RWPE2 (cell line): ENCODE measurements at places on chromosomes 6 and 20.

- no peak for DNase-seq
Measured at GRCh38 chr20:19120569-19120968, 91.9 kb upstream of the SLC24A3 start.

DNA sequence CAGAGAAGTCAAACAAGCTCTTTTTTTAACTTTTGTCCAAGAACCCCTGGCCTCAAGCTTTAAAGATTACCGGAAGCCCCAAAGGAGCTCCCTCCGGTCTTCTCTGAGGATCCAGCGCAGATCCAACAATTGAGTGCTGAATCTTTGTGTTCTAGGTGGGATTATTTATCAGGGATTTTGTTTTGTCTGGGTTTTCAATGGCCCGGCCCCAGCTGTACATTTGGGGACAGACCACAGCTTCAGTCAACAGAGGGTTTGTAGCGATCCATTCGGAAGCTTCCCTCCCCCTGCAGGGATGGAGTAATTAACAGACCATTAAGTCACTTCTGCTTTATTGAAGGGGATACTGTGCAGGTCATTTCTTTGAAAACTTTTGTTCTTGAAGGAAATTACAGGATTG is 7.8 kb downstream of the OLIG3 start:
- DNase-seq: no peak

DNA sequence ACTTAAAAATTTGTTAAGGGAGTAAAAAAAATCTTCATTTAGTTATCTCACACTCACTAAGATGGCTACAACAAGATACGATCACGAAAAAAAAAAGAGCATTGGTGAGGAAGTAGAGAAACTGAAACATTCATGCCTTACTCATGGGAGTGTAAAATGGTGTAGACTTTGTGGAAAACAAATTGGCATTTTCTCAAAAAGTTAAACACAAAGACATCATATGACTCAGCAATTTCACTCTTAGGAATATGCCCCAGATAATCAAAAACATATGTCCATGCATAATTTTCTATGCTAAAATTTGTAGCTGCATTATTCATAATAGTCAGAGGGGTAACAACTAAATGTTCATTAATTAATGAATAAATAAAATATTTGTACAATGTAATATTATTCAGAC is 120.9 kb upstream of the IRAK1BP1 start:
- no peak for DNase-seq

- DNase-seq: no peak
Measured at GRCh38 chr6:26319405-26320128, 45.4 kb upstream of the BTN3A2 start.

- no peak for DNase-seq
Measured at GRCh38 chr6:32816746-32817204, at the start of gene HLA-DOB. Gene HLA-DOB (minus strand): TSS chr6:32817002. CDS start chr6:32816951, 51 bp downstream.

GRCh38 chr6:18034798-18035202 is 47.4 kb upstream of the KIF13A start:
- no peak for DNase-seq

DNA sequence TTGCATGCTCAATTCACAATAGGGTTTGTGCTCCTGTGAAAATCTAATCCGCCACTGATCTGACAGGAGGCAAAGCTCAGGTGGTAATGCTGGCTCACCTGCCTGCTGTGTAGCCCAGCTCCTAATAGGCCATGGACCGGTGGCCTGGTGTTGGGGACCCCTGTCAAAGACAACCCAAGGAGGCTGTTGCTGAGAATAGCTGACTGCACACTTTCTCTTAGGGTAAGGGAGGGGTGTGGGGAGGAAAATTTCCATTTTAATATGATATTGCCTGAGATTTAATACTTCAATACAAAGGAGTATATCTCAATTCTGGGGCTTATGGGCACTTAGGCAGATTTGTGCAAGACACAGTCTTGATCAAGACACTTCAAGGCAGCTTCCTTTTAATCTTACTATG is 105.8 kb downstream of the ALDH8A1 start:
- DNase-seq: no peak

DNA sequence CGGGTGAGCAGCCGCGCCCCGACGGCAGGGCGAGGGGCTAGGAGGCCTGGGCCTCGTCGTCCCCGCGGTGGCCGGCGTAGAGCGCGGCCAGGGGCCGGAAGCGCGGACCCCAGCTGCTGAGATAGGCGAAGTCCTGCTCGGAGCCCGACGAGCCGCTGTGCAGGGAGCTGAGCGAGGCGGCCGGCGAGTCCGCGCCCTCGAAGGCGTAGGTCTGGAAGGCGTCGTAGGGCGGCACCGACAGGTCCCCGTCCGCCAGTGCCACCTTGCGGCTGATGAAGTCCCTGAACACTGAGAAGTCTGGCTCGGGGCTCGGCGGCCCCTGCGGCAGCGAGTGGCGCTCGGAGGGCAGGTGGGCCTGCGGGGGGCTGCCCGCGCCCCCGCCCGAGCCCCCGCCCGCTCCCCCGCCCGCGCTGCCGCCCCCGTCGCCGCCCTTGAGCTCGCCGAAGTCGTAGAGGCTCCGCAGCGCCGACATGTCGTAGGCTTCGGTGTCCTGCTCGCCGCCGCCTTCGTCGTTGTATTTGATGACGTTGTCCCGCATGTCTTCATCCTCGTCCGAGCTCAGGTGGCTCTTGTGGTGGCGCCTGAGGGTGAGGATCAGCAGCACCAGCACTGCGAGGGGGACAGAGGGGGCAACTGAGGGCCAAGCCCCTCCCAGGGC is 56.5 kb downstream of the CD40 start:
- DNase-seq: no peak

DNA sequence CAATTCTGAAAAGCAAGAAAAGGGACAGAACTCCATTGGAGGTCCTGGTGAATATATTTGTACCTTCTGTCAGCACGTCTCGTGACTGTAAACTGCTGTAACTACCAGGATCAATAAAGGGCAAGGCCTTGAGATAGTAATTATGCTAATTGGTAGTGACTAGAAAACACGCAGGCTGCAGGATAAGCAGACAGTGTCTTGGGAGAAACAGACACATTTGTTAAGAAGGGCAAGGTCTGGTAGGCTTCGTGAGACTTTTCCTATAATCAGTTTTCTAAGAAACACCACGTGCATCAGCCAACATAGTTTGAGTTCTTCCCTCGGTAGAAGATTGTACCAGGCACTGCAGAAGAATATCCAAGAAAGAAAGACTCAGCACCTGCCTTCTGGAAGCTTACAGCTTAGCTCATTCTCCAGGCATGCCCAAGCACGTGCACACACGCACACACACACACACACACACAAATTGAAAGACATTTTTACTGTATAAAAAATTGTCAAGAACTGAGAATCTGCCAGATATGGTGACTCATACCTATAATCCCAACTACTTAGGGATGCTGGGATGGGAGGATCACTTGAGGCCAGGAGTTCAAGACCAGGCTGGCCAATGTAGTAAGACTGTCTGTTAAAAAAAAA is 167.0 kb upstream of the SASH1 start:
- no peak for DNase-seq

- DNase-seq: no peak
Measured at GRCh38 chr6:37862992-37863391, 43.5 kb downstream of the ZFAND3 start.

DNA sequence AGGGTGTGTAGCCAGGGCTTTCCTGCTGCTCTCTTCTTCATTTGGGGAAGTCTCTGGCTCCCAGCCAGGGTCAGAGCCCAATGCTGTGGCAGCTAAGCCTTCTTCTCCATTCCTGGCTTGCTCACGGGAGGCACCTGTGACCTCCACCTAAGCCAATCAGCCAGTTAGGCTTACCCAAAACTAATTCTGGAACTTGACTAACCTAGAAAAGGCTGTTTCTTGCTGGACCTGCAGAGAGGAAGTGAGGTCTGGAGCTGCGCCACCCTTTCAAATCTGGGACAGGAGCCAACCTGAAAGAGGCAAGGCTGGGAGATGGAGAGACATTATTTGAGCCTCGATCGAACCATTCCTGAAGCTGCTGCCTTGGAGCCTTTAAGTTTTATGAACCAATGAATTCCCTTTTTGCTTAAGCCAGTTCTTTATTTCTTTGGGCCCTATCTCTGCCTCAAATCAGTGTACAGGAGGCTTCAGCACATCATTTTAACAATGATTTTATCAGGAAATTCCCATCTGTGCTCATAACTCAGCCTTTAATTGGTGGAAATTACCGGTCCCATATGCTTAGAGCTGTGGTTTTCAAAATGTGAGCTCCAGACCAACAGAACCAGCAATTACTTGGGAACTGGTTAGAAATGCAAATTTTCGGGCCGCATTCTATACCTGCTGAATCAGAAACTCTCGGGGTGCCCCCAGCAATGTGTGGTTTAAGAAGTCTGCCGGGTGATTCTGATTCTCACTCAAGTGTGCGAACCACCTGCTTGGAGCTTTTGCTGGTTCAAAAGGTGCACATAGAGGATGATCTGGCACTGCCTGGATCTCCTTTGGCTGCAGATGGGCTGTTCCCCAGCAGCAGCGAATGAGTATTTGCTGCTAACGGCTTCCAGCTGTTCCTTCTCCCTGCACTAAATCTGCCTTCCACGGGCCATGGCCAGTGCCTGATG is 97.4 kb upstream of the RNF24 start:
- no peak for DNase-seq

- DNase-seq: no peak
Measured at GRCh38 chr6:1890071-1890470, 280.4 kb downstream of the FOXC1 start.

DNA sequence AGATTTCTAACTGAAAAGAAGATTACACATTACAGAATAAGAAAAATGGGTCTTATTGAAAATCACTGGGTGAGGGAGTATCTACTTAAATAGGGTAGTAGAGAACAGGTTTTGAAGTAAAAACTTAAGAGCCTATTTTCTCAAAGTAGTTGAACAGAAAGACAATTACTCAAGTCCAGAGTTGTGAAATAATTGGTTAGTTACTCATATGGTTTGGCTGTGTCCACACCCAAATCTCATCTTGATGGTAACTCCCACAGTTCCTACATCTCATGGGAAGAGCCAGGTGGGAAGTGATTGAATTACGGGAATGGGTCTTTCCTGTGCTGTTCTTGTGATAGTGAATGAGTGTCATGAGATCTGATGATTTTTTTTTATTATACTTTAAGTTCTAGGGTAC is 1035.3 kb upstream of the GJE1 start:
- DNase-seq: no peak

- no peak for DNase-seq
Measured at GRCh38 chr6:16369140-16369745, 130.9 kb downstream of the GMPR start.

GRCh38 chr20:57435498-57436222 is 44.5 kb downstream of the RBM38 start:
- peak; percentile 96 for DNase-seq

- DNase-seq: no peak
Measured at GRCh38 chr6:23529902-23530301, 596.1 kb upstream of the NRSN1 start.

DNA sequence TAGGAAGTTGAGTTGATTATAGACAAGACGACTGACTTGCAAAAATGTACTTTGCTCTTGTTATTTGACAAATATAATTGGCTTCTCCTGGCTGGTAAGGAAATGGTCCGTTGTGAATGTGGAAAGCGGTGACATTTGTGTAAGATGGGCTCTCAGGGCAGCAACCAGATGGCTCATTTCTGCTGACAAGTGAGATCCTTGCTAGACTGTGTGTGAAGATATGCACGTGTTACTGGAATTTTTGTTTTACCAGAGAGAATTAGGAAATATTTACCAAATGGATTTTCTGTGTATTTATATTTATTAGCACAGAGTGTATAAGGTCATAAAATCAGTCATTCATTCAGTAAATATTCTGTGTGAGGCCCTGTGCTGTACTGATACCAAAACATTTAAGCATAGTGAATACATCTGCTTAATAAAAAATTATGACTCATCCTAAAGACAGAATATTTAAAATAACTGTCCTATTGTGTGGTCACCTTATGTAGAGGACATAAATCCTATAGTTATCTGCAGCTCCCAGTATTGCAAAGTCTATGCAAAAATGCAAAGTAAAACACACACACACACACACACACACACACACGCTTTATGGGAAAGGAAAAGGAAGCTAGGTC is 109.9 kb upstream of the ASF1A start:
- no peak for DNase-seq

DNA sequence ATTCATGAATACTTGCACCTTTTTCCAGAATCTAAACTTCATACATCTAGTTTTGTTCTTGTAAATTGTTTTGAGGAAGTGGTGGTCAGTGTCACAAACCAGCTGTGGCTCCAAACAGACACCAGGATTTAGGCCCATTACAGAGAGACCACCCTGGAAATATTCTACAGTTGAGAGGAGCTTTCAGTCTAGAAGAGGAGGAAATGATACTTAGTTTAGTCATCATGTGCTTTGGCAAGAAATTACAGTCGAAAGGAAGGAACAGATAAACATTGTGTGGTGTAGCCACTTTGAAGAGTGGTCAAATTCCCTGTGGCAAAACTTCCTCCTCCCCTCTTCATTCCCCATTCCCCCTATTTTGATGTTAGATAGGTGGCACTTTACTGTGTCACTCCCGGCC is 15.7 kb downstream of the DCBLD1 start:
- no peak for DNase-seq

- DNase-seq: peak; percentile 88
Measured at GRCh38 chr6:111589366-111589765, 16.3 kb downstream of the TRAF3IP2 start.

GRCh38 chr6:37653229-37653628 is 44.5 kb downstream of the MDGA1 start:
- no peak for DNase-seq

DNA sequence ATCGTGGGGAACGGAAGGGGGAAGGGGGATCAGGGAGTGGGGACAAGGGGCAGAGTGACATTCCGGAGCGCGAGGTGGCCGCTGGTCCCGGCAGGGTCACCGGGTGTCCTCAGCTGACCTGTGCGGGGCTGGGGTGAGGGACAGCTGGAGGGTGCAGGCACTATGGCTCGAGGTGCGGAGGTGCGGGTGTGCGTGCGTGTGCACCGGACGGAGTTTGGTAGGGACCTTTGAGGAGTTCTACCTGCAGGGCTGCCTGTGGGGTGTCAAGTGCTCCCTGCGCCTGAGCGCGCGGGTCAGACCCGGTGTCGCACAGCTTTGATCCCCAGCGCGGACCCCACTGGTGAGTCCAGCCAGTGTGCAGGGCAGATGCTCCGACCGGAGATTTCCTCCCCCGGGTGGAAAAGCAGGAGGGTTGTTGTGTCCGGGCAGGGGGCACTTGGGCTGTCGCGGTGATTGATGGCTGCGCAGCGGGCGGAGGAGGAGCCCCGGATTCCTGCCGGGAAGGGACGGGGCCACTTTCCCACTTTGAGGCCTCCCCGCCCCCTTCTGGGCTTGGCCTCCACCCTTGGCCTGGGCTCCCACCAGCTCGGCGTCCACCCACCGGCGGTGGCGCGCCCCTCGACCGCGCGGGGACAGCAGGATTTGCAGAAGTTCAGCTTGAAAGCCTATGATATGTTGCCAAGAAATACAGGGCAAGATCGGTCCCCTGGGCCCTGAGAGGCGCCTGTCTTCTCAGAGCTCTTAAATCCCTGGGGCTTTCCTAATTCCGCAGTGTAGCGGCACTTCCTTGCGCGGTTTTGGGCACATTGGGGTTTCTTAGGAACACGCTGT is 658 bp downstream of the RIN2 start:
- DNase-seq: no peak

GRCh38 chr20:50270569-50270968 is 79.9 kb downstream of the CEBPB start:
- DNase-seq: no peak

- peak; percentile 90 for DNase-seq
Measured at GRCh38 chr20:50029697-50030461, 47.1 kb downstream of the SNAI1 start.
